Immature natural killer cell (primary cell): ENCODE measurements at places on chromosomes 16 and 17. TPM values are rescaled to one million over a fixed set of nuclear protein-coding genes. Genes with fewer than 3 reads are reported as not detected.

GRCh38 chr16:86375364-86375763 is 135.0 kb upstream of the FOXF1 start:
- no peak for DNase-seq

- no peak for DNase-seq
Measured at GRCh38 chr16:4327386-4328045, 11.6 kb downstream of the GLIS2 start.

NPIPB6 gene
- not detected for polyA plus RNA-seq

DNA sequence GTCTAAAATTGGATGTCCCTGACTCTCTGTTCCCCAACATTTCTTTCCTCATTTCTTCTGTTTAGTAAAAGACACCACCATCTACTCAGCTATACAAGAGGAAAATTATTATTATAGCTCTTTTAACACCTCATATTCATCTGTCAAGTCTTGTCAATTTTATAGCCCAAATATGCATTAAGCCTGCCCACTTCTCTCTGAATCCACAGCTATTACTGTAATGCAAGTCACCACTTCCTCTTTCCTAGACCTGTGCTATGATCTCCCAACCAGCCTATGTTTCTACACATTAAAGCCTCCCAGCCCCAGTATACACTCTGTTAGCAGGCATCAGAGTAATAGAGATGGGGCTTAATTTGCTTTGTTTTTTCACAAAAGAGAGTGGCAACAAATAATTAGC is 252.9 kb downstream of the GRIN2A start:
- no peak for DNase-seq

GRCh38 chr17:65966072-65966695 is 225.7 kb downstream of the CEP112 start:
- no peak for DNase-seq

- no peak for DNase-seq
Measured at GRCh38 chr17:21458054-21458453, 81.9 kb downstream of the KCNJ12 start.

- no peak for DNase-seq
Measured at GRCh38 chr16:2002406-2003230, 7.0 kb downstream of the ZNF598 start.

KRT40 gene
- not detected for polyA plus RNA-seq

WNT9B gene
- not detected for polyA plus RNA-seq

- DNase-seq, result no peak
Measured at GRCh38 chr17:73184136-73184993, 8.5 kb upstream of the COG1 start.

SCGB1C2 gene
- not detected for polyA plus RNA-seq

PRR35 gene
- not detected for polyA plus RNA-seq

DNA sequence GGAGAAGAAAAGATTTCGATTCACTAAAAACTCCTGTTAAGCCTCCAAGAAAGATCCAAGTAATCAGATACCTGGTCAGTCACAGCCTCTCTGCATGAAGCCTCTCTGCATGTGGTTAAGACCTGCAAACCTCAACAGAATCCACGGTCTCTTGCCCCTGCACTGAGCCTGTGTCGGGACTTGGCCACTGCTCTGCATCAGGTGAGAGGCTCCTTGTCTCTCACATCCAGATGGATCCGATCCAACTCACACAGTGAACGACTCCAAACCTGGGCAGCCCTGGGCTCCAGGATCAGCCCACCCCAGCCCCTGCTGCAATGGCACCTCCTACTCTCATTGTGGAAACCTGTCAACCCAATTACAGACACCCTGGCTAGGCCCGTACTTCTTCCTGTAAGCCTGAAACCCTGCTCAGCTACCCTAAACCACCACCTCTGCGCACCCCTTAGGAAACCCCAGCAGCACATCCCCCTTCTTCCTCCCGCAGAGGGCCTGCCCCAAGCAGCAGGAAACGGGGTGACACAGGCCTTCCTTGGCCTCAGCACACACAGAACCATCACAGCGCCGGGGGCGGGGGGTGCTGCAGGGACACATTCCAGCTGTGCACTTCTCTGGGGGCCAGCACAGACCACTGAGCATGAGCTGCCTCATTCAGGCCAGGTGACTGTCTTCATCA is 129.5 kb downstream of the ANKRD11 start:
- DNase-seq, result peak; percentile 85

NPIPA3 gene
- polyA plus RNA-seq, result not detected

DNA sequence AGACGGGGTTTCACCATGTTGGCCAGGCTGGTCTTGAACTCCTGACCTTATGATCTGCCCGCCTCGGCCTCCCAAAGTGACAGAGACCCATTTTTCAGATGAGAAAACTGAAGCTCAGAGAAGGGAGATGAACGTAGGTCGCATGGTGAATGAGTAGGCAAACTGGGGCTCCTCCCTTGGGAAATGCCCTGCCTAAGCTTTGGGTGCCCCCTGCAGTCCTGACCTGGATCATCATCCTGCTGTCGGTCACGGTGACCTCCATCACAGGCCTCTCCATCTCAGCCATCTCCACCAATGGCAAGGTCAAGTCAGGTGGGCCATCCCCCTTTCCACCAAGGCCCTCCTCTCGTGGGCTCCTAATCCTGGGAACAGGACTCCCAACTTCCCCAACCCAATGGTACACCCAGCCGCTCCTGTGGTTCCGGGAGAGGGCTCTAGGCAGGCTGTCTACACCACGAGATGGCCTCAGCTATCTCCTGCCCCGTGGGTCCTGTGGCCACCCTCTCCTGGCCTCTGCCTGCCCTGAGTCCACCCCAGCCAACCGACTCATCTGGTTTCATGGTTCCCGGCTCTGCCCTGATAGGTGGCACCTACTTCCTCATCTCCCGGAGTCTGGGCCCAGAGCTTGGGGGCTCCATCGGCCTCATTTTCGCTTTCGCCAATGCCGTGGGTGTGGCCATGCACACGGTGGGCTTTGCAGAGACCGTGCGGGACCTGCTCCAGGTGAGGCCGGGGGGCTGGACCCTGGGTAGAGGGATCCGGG is 4.7 kb downstream of the SLC12A3 start:
- peak; percentile 22 for DNase-seq

DNA sequence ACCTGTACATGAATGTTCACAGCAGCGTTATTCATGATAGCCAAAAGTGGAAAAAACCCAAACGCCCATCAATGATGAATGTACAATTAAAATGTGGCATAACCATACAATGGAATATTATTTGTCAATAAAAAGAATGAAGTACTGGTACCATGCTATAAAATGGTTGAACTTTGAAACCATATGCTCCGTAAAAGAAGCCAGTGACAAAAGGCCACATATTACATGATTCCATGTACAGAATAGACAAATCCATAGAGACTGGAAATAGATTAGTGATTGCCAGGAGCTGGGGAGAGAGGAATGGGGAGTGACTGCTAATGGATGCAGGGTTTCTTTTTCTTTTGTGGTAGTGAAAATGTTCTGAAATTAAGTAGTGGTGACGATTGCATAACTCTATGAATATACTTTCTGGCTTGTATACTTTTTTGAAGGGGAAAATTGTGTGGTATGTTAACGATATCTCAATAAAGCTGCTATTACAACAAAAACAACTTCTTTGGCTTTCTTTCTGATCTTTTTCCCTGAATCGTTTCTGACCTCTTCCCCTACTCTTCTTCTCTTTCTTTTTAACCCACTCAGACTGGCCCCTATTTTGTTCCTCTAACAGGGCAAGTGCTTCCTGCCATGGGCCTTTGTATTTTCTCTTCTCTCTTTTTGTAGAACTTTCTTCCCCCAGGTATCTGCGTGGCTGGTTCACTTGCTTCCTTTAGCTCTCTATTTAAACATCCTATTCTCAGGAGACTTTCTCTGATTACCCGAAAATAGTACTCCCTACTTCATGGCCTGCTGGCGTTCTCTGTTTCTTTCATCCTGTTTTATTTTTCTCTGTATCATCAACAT is 67.9 kb downstream of the FTO start:
- DNase-seq, result no peak

VAT1L gene
- not detected for polyA plus RNA-seq

GRCh38 chr17:64406321-64407200 is 15.9 kb upstream of the PECAM1 start:
- DNase-seq, result no peak

GRCh38 chr17:75131278-75132017 is at the start of gene NT5C:
TSS of gene NT5C (minus strand) at chr17:75131742. CDS start at chr17:75131707, 35 bp downstream.
- DNase-seq, result peak; percentile 75

SGCA gene
- not detected for polyA plus RNA-seq

HS3ST4 gene
- not detected for polyA plus RNA-seq

TPSG1 gene
- polyA plus RNA-seq, result not detected

CDC6 gene
- 1.5 TPM for polyA plus RNA-seq

DNA sequence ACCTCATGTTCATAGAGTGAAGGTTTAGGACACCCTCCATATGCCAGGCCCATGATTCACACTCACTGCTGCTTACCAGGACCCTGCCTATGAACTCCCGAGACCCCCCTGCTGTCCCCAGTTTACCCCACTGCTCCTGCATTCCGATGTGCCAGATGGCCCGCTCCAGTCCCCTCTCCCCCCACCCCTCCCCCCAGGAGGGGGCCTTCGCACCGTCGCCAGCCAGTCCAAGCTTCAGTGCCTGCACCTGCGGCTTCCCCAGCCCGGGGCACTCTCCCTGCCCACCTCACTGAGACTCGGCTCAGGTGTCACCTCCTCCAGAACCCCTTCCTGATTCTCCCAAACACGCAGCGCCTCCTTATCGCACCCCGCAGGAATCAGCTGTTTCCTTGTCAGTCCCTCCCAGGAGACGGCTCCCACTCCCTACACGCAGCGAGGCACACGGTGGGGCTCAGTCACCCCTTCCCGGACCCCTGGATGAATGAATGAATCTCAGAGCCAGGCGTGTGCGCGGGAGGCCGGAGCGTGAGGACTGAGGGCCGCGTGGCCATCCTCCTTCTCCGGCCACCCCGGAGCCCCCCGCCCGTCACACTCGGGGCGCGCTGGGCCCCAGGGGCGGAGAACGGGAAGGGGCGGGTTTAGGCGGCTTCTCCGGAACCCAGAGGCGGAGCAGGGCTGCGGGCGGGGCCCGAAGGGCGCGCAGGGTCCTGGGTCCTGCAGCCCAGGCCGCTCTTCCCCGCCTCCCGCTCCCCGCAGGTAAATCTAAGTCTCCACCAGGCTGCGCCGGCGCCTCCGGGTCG is 1.6 kb downstream of the MYO1C start:
- DNase-seq, result peak; percentile 35

DNA sequence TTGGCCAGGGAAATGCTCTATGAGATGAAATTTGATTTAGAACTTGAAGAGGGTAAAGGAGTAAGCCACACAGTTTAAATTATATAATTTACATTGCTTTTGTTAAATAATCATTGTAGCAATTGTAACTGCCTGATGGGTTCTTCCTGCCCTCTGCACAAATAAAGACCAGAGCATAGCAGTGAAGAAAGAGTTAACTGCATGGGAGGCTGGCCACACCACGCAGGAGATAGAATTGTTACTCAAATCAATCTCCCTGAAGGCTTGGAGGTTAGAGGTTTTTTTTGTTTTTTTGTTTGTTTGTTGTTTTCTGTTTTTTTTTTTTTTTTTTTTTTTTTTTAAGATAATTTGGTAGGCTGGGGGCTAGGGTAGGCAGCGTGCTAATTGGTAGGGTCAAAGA is 467.0 kb upstream of the GOT2 start:
- DNase-seq, result no peak

GRCh38 chr16:3846595-3847091 is 33.9 kb downstream of the CREBBP start:
- no peak for DNase-seq

- DNase-seq, result peak; percentile 45
Measured at GRCh38 chr16:31364421-31364820, 9.4 kb downstream of the ITGAX start.

DNA sequence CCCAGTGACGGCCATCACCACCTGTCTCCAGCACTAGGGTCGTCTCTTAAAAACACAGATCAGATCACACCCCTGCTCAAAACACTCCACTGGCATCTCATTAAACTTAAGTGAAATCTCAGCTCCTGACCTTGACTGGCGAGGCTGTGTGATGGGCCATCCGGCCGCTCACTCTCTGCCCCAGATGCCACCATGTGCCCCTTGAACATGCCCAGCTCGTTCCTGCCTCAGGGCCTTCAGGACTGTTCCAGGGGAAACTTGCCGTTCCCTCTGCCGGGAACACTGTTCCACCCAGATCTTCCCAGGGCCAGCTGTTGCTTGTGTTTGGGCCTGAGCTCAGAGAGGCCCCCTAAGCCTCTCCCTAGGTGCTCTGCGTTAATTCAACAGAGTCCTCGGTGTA is 39.4 kb downstream of the RPH3AL start:
- no peak for DNase-seq

GRCh38 chr16:72182976-72183375 is 11.0 kb upstream of the PMFBP1 start:
- DNase-seq, result no peak

- DNase-seq, result no peak
Measured at GRCh38 chr16:86383488-86384262, 126.7 kb upstream of the FOXF1 start.

GRCh38 chr16:78465730-78466129 is 366.3 kb downstream of the WWOX start:
- no peak for DNase-seq

CD300H gene
- polyA plus RNA-seq, result 3.2 TPM

- DNase-seq, result peak; percentile 46
Measured at GRCh38 chr16:84062734-84063640, 20.4 kb upstream of the SLC38A8 start.
